Cerebellar nuclear complex (tissue), 1 donor: ENCODE measurements at places on chromosomes 7 and 10.

DNA sequence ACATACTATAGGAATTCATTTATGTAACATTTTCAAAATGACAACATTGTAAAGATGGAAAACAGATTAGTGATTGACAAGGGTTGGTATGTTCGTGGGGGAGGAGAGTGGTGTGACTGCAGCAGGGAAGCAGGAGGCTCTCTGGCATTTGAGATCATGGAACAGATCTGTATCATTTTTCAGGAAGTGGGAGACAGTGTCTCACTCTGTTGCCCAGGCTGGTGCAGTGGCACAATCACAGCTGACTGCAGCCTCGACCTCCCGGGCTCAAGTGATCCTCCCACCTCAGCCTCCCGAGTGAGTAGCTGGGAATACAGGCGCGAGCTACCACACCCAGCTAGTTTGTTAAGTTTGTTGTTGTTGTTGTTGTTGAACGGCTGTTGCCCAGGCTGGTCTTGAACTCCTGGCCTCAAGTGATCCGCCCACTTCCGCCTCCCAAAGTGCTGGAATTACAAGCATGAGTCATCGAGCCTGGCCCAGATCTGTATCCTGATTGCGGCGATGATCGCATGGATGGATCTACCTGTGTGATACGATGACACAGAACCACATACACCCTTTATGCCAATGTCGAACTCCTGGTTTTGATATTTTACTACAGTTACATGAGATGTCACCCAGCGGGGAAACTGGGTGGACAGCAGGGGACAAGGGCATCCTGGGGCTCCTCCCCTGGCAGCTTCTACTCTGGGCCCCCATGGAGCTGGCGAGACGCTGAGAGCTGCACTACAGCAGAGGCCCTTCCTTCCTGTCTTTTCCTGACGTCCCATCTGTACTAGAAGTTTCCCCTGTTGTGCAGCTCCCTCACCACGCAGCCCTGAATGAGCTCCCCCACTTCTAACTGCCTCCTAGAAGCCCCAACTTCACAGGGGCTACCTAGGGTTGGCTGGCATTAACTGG is 12.3 kb upstream of the CYTH3 start:
- no peak for DNase-seq

DNA sequence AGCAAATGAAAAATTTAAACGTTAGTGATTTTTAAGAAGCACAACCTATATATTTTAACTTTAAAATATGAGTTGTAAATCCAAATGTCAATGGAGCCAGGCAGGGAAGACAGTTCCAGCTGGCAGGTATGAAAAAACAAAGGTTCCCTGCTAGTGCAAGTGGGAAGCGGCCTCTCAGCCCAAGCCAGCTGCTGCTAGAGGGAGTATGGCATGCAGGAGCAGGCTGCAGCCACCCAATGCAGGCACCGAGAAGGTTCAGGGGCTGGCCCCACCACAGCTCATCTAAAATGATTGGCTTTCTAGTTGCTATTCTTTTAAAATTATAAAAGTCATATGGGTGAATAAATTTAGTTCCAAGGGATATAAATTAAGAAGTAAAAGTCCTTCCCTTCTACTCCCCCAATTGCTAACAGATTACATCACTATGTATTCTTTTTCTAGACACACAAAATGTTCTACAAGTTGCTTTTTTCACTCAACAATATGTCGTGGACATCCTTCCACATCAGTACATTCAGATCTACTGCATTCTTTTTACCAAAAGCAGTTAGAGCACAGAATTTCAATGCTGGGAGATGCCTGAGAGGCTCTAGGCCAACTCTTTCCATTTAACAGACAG is 69.3 kb downstream of the SGMS1 start:
- no peak for DNase-seq

DNA sequence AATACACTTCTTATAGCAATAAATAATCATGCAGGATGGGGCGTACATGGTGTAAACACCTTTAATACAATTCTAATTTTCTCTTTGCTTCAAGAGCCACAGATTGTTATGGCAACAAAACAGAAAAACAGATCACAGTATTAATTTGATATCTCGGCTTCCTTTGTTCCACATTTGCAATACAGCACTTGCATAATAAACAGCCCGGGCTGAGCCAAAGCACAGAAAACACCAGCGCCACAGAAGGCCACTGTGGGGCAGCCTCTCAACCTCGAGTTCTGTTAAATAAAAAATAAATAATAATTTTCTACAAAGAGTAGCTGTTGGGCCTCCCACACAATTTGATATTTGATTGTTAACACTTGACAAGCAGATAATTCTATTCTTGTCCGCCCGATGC is 255.9 kb downstream of the USP6NL start:
- DNase-seq = no peak

- no peak for DNase-seq
Measured at GRCh38 chr10:118950190-118950680, 79.3 kb upstream of the NANOS1 start.

DNA sequence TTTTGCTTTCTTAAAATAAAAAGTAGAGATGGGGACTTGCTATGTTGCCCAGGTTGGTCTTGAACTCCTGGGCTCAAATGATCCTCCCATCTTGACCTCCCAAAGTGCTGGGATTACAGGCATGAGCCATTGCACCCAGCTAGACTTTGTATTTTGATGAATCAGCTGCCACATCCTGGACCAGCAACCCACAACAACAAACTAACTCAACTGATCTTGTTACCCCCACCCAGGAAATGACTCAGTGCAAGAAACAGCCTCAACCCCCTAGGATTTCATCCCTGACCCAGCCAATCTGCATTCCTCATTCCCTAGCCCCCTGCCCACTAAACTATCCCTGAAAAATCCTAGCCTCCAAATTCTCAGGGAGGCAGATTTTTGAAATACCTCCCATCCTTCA is 123.8 kb downstream of the IPMK start:
- DNase-seq = no peak

DNA sequence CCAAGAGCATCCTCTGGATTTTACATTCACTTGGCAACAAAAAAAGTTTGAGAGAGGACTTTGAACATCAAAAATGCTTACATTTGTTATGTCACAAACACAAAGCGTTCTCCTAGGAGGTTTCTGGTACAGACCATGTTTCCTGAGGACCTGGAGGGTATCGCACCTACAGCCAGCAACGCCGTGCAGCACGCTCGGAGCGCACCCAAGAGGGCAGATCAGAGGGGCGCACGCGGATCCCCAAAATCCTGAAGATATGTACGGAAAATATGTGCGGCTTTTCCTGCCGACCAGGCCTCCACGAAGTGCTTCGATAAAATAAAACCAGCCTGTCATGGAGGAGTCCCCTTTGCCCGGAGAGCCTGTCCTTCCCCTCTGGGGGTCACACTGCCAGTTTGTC is 454.9 kb downstream of the DNAJB6 start:
- DNase-seq = no peak

GRCh38 chr10:107440741-107441140 is 276.2 kb upstream of the SORCS1 start:
- DNase-seq = no peak

- DNase-seq = no peak
Measured at GRCh38 chr7:151756076-151756731, 120.7 kb downstream of the PRKAG2 start.

DNA sequence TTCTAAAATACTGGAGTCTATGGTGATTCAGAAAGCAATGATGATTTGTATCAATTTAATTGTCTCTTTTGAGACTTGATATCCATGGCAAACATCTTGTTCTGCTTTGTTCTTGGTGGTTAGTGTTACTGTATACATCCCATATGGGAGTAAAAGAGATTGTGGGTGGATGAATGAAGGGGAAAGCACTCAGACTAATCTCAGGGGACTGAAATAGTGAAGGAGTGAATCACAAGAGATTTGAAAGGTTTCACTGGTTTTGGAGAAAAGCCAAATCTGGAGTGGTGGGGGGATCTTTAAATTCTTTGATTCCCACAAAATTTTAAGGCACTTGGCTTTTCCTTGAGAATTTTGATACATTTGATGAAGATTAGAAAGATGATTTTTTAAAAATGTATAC is 369.4 kb downstream of the INHBA start:
- DNase-seq = no peak

GRCh38 chr10:62250594-62251198 is 17.9 kb downstream of the RTKN2 start:
- no peak for DNase-seq

DNA sequence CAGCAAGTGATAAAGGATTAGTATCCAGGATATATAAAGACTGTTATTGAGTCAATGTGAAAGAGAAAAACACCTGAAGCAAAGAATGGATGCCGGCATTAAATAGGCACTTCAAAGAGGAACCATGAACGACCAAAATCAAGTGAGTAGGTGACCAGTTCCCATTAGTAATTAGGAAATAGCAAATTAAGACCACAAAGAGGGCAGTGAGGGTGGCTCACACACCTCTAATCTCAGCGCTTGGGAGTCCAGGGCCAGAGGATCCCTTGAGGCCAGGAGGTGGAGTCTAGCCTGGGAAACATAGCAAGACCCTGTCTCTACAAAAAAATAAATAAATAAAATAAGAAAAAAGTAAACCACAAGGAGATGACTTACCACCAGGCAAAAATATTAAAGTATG is 1.5 kb upstream of the ANTXRL start:
- no peak for DNase-seq

DNA sequence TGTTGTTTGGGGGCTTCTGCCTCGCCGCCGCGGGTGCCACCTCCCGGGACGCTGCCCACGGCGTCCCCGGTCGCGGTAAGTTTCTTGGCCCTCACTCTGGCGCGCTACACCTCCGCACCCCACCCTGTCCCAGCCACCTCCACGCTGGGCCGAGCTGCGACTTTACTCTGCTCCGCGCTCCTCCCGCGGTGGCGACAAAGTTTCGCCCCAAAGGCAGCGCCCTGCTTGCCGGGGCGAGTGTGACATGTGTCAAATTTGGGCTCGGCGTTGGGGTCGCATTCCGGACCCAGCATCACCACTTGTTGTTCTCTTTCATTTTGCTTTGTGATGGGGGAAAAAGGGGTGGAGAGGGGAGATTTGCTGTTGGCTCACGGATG is 167.7 kb upstream of the PPP1R3A start:
- no peak for DNase-seq

DNA sequence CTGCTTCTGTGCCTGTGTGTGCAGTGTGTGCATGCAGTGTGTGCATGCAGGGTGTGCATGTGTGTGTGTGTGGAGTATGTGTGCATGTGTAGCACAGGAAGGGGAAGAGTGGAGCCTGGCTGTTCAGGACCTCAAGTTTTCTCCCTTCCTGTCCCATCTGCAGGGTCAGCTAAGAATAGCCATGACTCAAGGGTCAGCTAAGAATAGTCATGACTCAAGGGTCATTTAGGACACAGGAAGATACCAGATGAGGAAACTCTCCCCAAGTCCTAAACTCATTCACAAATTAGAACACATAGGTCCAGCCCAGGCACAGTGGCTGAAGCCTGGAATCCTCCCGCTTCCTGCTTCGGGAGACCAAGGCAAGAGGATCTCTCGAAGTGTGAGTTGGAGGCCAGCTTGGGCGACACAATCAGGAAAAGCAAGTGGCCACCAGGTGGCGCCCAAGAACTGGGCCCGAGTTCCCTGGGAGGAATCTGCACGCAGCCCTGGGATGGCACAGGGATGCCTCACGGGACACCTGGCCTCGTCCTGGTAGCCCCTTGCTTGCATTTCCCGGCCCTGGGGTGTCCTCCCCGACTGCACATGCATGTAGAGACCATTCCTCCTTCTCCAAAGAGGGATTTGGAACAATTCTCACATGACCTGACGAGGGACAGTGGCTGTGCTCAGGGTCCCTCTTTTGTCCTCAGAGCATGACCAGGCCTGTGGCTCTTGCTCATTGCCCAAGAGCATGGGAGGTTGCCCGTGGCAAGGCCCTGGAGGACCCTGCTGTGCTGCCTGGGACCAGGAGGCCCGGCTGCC is 21.4 kb upstream of the VOPP1 start:
- DNase-seq = no peak

- DNase-seq = no peak
Measured at GRCh38 chr10:11810973-11811372, 12.2 kb upstream of the PROSER2 start.

- no peak for DNase-seq
Measured at GRCh38 chr10:71520042-71520441, 123.3 kb downstream of the CDH23 start.

- DNase-seq = no peak
Measured at GRCh38 chr10:78542521-78542920, 508.9 kb downstream of the RPS24 start.

DNA sequence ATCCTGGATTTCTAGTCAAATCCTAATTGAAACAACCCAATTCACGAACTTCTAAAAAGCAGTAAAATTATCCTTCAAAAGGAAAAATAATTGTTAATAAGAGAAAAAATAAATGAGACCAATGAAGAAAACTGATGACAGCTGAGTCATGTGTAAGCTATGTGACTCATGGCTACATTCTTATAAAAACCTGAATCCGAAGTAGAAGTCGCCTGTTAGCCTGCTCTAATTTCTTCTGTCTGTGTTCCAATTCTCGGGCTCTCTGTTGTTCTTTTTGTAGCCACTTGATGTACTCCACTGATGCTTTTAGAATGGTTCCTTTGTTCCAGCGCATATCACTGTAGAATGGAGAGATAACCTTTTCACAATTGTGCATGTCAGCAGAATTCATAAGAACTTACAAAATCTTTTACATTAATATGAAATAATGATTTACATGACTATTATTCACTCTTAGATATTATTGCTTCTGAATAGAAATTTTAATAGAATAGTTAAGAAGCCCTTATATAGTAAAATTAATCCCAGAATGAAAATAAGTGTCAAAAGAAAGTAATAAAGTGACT is 88.8 kb downstream of the TFEC start:
- no peak for DNase-seq
